ENCODE measurements at places on chromosomes 3 and 15. TPM values are rescaled to one million over a fixed set of nuclear protein-coding genes. Genes with fewer than 3 reads are reported as not detected.

DNA sequence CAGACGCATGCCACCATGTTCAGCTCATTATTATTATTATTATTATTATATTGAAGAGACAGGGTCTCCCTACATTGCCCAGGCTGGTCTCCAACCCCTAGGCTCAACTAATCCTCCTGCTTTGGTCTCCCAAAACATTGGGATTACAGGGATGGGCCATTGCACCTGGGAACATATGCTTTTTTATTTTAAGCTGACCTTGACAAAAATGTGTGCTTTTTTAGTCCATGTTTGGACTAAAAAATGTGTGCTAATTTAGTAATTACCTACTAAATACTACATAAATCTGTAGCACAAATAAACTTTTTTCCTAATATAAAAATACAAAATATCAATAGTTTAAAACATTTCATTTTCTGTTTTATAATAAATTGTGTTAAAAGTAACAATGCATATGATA is 693.2 kb downstream of the ROBO1 start:
- H3K4me1 ChIP-seq: no peaks in the 10 kb centered on the region
- H3K36me3 ChIP-seq: no peaks in the 10 kb centered on the region
- no peak for DNase-seq
- no peak overlapping the region for H3K27ac ChIP-seq

Gene MESP2
- total RNA-seq: 1.3 TPM

- no peaks in the 10 kb centered on the region for H3K36me3 ChIP-seq
- 0 out of 2 replicates have a peak, but pooled peaks cover 4% of the 10 kb centered on the region for H3K27me3 ChIP-seq
- no peak overlapping the region for H3K27ac ChIP-seq
- no peak for DNase-seq
These were observed 111.9 kb downstream of the SAMMSON start for GRCh38 chr3:70111411-70111810.

- no peaks in the 10 kb centered on the region for H3K27me3 ChIP-seq
- peak overlapping the region; percentile 16 for H3K27ac ChIP-seq
- H3K4me3 ChIP-seq: no peak overlapping the region
These were observed 923.1 kb downstream of the TBL1XR1 start for GRCh38 chr3:176274161-176274560.

Gene OR5H14
- total RNA-seq: not detected

- no peak overlapping the region for H3K27ac ChIP-seq
- no peak for DNase-seq
- no peaks in the 10 kb centered on the region for H3K4me1 ChIP-seq
- H3K36me3 ChIP-seq: no peaks in the 10 kb centered on the region
- no peak overlapping the region for H3K4me3 ChIP-seq
These were observed 400.3 kb downstream of the TBC1D5 start for GRCh38 chr3:17342119-17342518.

DNA sequence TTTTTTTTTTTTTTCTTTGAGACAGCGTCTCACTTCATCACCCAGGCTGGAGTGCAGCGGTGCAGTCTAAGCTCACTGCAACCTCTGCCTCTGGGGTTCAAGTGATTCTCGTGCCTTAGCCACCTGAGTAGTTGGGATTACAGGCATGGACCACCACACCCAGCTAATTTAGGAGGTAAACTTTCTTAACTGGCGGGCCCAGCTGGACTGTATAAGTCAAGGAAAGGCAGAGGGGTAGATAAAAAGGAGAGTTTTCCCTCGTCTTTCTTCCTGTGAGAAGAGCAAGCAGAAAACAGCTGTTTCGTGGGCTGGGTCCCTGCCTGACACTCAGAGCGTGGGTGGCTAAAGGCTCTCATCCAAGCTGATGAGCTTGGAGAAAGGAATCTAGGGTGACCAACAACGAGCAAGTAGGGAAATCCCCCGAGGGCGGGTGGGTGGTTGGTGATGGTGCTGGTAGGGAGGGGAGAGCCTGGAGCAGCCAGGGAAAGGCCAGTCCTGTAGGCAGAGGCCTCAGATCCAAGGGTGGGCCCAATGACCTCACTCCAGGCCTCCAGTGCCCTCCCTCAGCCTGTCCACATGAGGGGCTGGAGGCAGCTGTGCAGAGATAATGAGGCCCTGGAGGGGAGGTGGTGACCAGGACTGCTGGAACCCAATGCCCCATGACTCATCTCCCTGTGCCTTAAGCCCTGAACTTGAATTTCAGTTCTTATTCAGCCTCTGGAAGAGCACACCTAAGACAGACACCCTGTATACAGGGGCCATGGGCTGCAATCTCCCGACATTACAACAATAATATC is 43.1 kb upstream of the LIMD1 start:
- H3K36me3 ChIP-seq: no peaks in the 10 kb centered on the region
- peak; percentile 94 for DNase-seq
- H3K27me3 ChIP-seq: no peaks in the 10 kb centered on the region
- H3K4me1 ChIP-seq: peaks cover 71% of the 10 kb centered on the region

DNA sequence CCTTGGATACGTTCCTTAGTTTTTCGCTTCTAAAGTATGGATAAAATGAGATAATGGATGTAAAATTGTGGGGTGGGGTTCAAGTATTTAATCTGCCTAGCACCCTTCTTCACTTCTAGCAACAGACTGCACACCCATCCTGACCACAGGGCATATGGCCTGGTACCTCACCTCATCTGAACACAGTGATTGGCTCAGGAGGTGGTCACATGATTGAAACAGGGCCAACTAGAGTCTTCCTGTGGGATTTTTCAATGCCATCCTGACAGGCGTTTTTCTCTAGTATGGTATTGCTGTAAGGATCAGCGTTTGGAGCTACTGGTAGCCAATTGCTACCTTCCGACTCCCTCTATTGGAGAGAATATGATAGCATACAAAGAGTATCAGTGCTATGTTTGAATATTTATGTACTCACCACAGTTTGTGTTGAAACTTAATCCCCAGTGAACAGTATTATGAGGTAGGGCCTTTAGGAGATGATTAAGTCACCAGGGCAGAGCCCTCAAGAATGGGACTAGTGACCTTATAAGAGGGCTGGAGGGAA is 172.2 kb downstream of the PPM1L start:
- H3K4me1 ChIP-seq: no peaks in the 10 kb centered on the region
- H3K27ac ChIP-seq: no peak overlapping the region

DNA sequence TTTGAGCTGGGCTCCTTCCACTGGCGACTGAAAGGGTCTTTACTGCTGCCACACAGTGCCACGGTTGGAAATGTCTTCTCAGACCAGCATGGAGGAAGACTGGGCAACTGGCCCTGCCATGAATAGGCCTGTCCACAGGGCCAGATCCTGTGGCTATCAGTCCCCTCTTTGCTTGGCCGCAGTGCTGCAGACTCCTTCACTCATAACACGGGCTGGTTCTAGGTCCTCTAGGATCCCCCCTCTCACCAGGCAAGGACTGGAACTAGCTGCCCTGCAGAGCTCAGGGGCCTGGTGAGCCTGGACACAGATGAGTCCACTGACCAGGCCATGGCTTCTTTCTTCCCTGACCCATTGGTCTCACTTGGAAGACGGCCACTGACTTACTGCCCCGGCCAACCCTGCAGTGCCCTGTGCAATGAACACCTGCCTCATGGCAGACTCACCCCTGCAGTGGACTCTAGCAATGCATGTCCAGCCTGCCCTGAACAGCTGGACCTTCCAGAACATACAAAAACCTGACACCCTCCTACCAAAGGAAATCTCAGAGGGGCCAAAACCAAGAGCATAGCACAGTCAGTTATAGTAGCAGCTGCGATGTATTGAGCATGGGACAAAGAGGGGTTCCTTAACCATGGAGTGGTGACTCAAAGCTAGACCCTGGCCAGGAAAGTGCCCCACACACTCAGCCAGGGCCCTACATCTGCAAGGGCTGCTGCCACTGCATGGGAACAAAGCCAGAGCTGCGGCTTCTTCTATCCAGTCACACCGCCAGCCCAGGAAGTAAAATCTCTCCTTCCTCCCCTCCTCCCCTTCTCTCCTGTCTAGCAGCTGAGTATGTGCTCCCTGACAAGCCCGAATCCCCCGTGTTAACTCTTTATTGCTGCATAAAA is 72.1 kb upstream of the ITGA11 start:
- H3K4me1 ChIP-seq: no peaks in the 10 kb centered on the region
- no peaks in the 10 kb centered on the region for H3K36me3 ChIP-seq
- 0 out of 2 replicates have a peak, but pooled peaks cover 3% of the 10 kb centered on the region for H3K27me3 ChIP-seq

Gene TMEM212
- total RNA-seq: not detected

- no peak overlapping the region for H3K27ac ChIP-seq
- H3K4me1 ChIP-seq: peaks cover 10% of the 10 kb centered on the region
- DNase-seq: no peak
- peaks cover 31% of the 10 kb centered on the region for H3K36me3 ChIP-seq
- no peak overlapping the region for H3K4me3 ChIP-seq
- no peaks in the 10 kb centered on the region for H3K27me3 ChIP-seq
These were observed 202.0 kb downstream of the GHSR start for GRCh38 chr3:172246107-172246844.

Gene TMCC1
- total RNA-seq: 6.2 TPM

GRCh38 chr3:4449043-4449805 is 17.8 kb downstream of the SUMF1 start:
- no peaks in the 10 kb centered on the region for H3K36me3 ChIP-seq
- H3K27ac ChIP-seq: no peak overlapping the region
- H3K4me3 ChIP-seq: no peak overlapping the region
- DNase-seq: no peak
- H3K27me3 ChIP-seq: no peaks in the 10 kb centered on the region

Gene ZNF621
- total RNA-seq: 21.9 TPM

DNA sequence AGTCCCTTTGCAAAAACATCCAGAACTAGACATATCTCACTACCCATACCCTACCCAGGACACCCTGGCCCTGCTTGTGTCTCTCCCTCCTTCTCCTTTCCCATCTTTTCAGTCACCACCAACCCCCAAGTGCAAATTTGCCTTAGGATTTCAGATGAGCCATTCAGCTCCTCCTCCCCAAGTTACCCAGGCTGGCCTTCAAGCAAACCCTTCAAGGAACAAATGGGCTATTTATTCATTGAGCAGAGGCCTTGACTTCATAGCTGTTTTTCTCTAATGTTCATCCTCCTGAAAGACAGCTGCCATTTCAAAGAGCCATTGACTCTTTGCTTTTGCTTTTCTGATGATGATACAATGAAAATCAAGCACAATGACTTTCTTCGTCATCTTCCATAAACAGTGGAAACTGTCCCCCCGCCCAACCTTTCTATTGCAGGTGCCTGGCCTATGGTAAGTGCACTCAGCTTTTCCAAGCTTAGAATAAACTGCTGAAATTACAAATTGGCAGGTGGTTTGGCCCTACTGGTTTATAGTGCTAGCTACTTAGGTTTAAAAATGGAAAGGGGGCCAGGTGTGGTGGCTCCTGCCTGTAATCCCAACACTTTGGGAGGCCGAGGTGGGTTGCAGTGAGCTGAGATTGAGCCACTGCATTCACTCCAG is 26.1 kb upstream of the KLHL6 start:
- H3K4me1 ChIP-seq: no peaks in the 10 kb centered on the region
- no peak for DNase-seq
- H3K36me3 ChIP-seq: no peaks in the 10 kb centered on the region
- no peak overlapping the region for H3K4me3 ChIP-seq

DNA sequence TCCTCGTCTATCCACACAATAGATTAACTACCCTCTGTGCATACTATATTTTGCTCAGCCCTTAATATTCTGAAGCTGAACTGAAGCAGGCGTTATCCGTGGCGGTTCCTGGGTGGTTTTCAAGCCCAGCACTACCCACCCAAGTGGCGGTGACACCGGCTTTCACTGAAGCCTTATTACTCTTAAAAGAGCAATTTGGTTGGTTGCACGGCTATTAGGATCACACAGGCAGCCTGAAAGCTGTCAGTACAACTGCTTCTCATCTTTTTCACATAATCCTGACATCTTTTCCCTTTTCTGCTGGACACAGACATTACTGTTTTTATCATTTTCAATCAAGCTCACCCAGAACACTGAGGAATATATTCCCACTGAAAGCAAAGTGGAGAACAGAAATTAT is 525.3 kb upstream of the ZNF717 start:
- peak; percentile 11 for DNase-seq
- H3K4me1 ChIP-seq: no peaks in the 10 kb centered on the region
- H3K27ac ChIP-seq: no peak overlapping the region
- peaks cover 39% of the 10 kb centered on the region for H3K27me3 ChIP-seq
- H3K36me3 ChIP-seq: no peaks in the 10 kb centered on the region

GRCh38 chr3:27483117-27484014 is 818 bp downstream of the SLC4A7 start:
- peak; percentile 66 for DNase-seq
- H3K27ac ChIP-seq: peak overlapping the region; percentile 59
- peaks cover 8% of the 10 kb centered on the region for H3K36me3 ChIP-seq
- H3K4me1 ChIP-seq: peaks cover 33% of the 10 kb centered on the region
- H3K4me3 ChIP-seq: peak overlapping the region; percentile 88

GRCh38 chr3:45690336-45691035 is 1.3 kb downstream of the SACM1L start:
- no peak overlapping the region for H3K27ac ChIP-seq
- H3K4me3 ChIP-seq: peak overlapping the region; percentile 95
- H3K27me3 ChIP-seq: no peaks in the 10 kb centered on the region
- H3K36me3 ChIP-seq: peaks cover 19% of the 10 kb centered on the region
- H3K4me1 ChIP-seq: peaks cover 11% of the 10 kb centered on the region

DNA sequence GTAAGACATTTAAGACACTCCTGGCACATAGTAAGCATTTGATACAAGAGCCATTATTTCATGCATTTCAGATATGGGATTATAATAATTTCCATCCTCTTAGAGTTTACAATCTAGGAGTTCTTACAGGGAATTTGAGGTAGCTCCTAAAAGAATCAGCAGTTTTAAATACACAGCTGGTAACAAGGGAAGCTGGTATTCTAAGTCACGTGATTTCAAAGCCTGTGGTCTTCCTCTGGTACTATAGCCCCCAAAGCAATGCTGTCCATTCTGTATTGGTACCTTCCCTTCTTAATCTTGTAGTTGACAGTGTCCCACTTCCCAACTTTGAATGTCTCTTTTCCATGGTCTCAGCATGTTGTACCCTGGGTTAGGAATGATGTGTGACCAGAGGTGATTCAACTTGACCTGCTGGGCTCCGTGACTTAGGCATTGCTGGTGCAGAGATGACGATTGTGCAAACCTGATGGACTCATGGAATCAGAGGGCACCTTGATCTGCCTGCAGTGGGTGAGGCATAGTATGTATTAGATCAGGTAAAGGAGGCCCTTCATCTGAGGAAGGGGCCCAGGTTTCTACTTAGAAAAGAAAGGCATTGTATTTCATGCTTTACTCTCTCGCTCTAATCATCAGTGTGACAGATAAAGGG is 122.9 kb downstream of the AKAP13 start:
- peaks cover 18% of the 10 kb centered on the region for H3K4me1 ChIP-seq
- no peak overlapping the region for H3K4me3 ChIP-seq
- no peaks in the 10 kb centered on the region for H3K27me3 ChIP-seq

DNA sequence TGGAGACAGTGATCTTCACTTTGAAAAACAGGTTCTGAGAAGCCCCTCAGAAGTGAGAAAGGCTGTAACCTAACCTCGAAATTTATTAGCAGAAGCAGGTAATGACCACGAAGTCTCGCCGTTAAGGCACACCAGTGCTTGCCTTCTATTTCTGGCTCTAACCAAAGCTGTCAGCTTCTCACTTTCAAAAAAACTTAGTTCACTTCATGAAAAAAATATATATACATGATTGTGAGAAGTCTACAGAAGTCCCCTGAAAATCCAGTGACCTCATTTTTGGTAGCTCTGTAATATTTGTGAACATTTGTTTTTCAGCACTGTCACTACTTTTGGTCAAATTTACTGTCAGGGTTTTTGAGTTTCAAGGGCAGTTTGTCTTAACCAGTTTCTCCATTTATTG is 19.1 kb upstream of the AKAP13 start:
- no peaks in the 10 kb centered on the region for H3K27me3 ChIP-seq
- no peaks in the 10 kb centered on the region for H3K36me3 ChIP-seq
- DNase-seq: no peak
- peaks cover 14% of the 10 kb centered on the region for H3K4me1 ChIP-seq
- no peak overlapping the region for H3K4me3 ChIP-seq

- no peaks in the 10 kb centered on the region for H3K36me3 ChIP-seq
- peaks cover 32% of the 10 kb centered on the region for H3K4me1 ChIP-seq
- H3K27ac ChIP-seq: peak overlapping the region; percentile 53
- H3K4me3 ChIP-seq: no peak overlapping the region
- DNase-seq: peak; percentile 59
These were observed 119.5 kb upstream of the PRICKLE2 start for GRCh38 chr3:64344721-64345207.

Gene BOC
- 4.4 TPM for total RNA-seq

Data from PC-3 (cell line).